ENCODE measurements at places on chromosomes 1 and 21. TPM values are rescaled to one million over a fixed set of nuclear protein-coding genes. Genes with fewer than 3 reads are reported as not detected.
A peak's percentile ranks its signal among the peaks of the same experiment; 100 is the strongest.

DNA sequence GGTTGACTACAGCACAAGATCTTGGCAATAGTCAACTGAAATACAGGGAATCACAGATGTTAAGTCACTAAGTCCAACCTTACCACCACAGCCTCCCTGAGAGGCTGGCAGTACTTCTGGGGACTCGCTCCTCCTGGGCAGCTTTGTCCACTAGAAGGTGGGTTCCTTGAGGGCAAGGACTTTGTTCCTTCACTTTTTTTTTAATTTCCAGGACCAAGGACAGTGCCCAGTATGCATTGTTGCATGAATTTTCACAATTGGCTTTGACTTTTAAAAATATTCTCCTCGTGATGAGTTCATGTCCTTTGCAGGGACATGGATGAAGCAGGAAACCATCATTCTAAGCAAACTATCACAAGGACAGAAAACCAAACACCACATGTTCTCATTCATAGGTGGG is 96.7 kb upstream of the IGSF21 start:
- no peak overlapping the region for H3K27ac ChIP-seq
- H3K4me3 ChIP-seq: no peak overlapping the region
- peak; percentile 3 for DNase-seq

The DPM3 gene
- 71.1 TPM for total RNA-seq

The S1PR1 gene
- total RNA-seq: 134 TPM

DNA sequence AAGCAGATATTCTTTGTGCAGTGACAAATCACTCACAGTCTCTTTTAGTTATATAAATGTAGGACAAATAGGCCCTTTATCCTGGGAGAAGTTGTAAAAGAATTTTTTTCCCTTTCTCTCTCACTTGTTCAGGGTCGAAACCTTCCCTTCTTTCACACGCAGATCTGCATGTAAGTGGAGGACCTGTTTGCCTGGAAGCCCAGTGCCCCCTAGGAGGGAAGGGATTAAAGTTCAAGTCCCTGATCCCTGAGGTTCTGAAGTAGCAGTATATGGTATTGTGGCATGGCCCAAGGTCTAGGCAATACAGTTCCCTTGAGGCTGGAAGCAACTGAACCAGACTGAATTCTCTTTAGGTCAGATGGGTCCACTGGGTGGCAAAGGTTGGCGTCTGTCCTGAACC is 48.6 kb upstream of the PTGFRN start:
- H3K27me3 ChIP-seq: no peaks in the 10 kb centered on the region
- no peaks in the 10 kb centered on the region for H3K4me1 ChIP-seq
- H3K4me3 ChIP-seq: no peak overlapping the region

The SGIP1 gene
- 19.8 TPM for total RNA-seq

DNA sequence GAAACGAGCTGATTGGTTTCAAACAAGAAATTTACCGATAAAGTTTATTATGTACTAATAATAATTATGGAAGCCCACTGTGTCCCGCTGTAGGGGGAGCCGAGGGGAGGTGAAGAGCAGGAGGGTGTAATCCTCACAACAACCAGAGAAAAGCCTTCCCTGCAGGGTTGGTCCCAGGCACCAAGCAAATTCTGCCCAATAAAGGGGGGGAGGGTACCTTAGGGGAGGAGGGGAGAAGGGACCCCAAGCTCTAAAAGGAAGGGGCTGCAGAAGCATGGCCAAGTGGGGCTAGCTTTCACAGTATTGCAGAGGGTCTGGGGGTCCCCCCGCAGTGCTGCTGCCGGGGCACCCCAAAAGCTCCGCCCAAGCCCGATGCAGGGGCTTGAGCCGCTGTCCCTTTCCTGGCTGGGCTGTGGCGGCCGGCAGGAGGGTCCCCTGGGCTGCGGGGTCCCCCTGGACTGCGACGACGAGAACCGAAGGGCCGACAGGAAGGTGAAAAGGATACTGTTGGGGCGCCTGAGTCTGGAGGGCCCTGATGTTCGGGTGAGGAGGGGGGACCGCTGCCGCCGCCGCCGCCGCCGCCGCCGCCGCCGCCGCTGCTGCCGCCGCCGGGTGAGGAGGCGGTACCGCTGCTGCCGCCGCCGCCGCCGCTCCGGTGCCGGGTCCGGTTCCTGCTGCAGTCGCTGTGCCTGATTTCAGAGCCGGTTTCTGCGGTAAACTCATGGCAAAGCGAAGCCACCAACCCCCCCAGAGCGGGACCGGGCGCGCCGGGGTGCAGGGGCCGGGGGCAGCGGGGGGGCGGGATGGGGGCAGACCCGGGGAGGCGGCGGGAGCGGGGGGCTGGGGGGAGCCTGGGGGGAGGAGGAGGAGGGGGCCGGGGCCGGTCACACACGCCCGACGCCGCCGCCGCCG is 771 bp downstream of the EIF4G3 start:
- H3K27ac ChIP-seq: peak overlapping the region; percentile 89
- no peaks in the 10 kb centered on the region for H3K36me3 ChIP-seq
- DNase-seq: peak; percentile 75

DNA sequence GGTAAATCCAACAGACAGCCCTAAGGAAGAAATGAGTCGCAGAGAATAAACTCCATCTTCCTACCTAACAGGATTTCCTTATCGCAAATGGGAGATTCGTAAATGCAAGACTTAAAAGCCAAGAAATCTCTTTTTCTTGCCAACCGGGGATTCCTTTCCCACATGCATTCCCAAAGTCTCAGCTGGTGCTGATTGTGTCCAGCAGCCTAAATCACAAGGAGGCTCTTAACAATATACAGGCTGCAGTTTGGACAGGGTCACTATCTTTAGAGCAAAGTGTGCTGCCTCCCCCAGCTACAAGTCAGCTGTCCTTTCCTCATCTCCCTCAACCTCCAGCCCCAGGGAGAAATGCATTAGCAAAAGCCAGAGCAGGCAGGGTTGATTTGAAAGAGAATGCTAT is 189.8 kb upstream of the PLXNA2 start:
- no peak overlapping the region for H3K27ac ChIP-seq
- DNase-seq: no peak
- H3K36me3 ChIP-seq: no peaks in the 10 kb centered on the region

GRCh38 chr1:234970731-234971476 is 157.7 kb downstream of the TOMM20 start:
- no peaks in the 10 kb centered on the region for H3K36me3 ChIP-seq
- peak; percentile 67 for DNase-seq
- peak overlapping the region; percentile 87 for H3K27ac ChIP-seq
- H3K27me3 ChIP-seq: no peaks in the 10 kb centered on the region
- peaks cover 46% of the 10 kb centered on the region for H3K4me1 ChIP-seq

GRCh38 chr1:200458780-200459179 is 48.9 kb upstream of the ZNF281 start:
- no peaks in the 10 kb centered on the region for H3K4me1 ChIP-seq
- no peak overlapping the region for H3K4me3 ChIP-seq
- H3K36me3 ChIP-seq: no peaks in the 10 kb centered on the region
- no peak for DNase-seq
- H3K27me3 ChIP-seq: no peaks in the 10 kb centered on the region
- no peak overlapping the region for H3K27ac ChIP-seq

The IGSF5 gene
- not detected for total RNA-seq

DNA sequence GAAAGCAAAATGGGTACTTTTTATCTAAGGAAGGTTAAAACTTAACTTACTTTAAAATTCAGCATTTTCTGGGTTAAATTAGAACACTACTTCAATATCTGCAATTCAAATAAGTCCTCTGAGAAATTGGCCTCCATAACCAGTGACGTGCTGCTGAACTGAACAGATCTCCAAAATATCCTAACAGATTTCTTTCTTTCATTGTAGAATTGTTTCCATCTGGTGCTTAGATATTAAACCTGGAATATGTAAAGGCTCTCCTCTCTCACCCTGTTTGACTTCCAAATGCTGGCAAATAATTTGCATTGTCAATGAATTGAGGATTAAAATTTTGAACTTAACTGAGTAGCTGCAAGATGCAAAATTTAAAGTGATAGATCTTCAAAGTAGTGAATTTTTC is 316.9 kb upstream of the CXADR start:
- DNase-seq: no peak
- no peaks in the 10 kb centered on the region for H3K4me1 ChIP-seq
- H3K27me3 ChIP-seq: no peaks in the 10 kb centered on the region
- H3K36me3 ChIP-seq: no peaks in the 10 kb centered on the region

Measured in upper lobe of right lung (tissue), 1 donor.